ENCODE measurements at places on chromosomes 3 and 15. TPM values are rescaled to one million over a fixed set of nuclear protein-coding genes. Genes with fewer than 3 reads are reported as not detected.

The ZNF710 gene
- 11.6 TPM for total RNA-seq

The TMCO5A gene
- total RNA-seq, result not detected

The UPK1B gene
- total RNA-seq, result 12.2 TPM

The FGD5 gene
- not detected for total RNA-seq

The RNU5B-1 gene
- total RNA-seq, result not detected

The POLQ gene
- total RNA-seq, result 2.3 TPM

The SLC22A14 gene
- not detected for total RNA-seq
